ENCODE measurements at places on chromosomes 1 and 21. TPM values are rescaled to one million over a fixed set of nuclear protein-coding genes. Genes with fewer than 3 reads are reported as not detected.

- no peak for DNase-seq
- no peaks in the 10 kb centered on the region for H3K4me1 ChIP-seq
- H3K27ac ChIP-seq = no peak overlapping the region
- no peaks in the 10 kb centered on the region for H3K36me3 ChIP-seq
These were observed 11.9 kb downstream of the PKNOX1 start for GRCh38 chr21:42986125-42986783.

DNA sequence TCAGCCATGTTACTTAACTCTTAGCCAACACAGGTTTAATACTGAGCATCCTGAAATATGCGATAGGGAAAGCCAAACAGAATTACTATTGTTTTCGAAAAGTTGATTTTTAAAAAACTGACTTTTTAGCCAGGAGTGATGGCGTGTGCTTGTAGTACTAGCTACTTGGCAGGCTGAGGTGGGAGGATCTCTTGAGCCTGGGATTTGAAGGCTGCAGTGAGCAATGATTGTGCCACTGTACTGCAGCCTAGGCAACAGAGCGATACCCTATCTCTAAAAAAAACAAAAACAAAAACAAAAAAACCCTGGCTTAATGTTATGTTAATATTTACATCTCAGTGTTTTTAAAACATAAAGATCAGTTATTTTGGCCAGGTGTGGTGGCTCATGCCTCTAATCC, 16.7 kb downstream of the NMNAT1 start:
- no peaks in the 10 kb centered on the region for H3K36me3 ChIP-seq
- H3K4me3 ChIP-seq = no peak overlapping the region
- DNase-seq = peak; percentile 13
- no peaks in the 10 kb centered on the region for H3K27me3 ChIP-seq
- peaks cover 5% of the 10 kb centered on the region for H3K4me1 ChIP-seq

DNA sequence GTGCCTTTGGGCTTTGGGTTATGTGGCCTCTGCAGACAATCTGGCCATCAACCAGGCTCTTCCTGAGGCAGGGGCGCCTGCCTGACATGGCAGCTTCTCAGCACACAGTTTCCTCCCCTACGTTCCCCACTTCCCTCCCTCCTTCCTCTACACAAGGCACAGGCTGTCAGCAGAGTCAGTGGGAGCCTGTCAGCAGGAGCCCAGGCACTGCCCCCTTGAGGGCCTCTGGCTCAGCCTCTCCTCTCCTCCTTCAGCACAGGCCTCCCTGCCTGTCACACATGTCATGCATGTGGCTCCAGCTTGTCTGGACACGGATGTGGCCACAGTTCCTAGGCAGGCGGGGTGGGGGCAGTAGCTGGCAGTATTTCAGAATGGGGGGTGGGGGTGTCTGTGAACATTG, 52.2 kb upstream of the ARTN start:
- H3K4me1 ChIP-seq = peaks cover 44% of the 10 kb centered on the region
- H3K27me3 ChIP-seq = no peaks in the 10 kb centered on the region

DNA sequence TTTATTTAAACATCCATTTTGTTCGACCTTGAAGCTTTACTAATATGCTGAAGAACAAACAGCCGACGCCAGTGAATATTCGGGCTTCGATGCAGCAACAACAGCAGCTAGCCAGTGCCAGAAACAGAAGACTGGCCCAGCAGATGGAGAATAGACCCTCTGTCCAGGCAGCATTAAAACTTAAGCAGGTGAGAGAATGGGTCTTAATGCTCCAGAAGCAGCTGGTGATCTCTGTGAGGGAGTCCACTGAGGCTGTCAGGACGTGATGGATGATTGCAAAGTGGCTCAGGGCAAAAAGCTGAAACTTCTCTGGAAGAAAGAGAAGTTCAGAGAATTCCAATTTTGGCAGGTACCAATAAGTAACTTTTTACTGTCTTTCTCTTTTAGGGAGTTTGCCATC, 4.4 kb downstream of the CHTOP start:
- peaks cover 64% of the 10 kb centered on the region for H3K36me3 ChIP-seq
- H3K27me3 ChIP-seq = no peaks in the 10 kb centered on the region
- peaks cover 20% of the 10 kb centered on the region for H3K4me1 ChIP-seq
- no peak overlapping the region for H3K4me3 ChIP-seq

GRCh38 chr1:213008564-213008963, 7.1 kb downstream of the ANGEL2 start:
- no peak for DNase-seq
- no peak overlapping the region for H3K27ac ChIP-seq
- H3K36me3 ChIP-seq = peaks cover 24% of the 10 kb centered on the region

- no peaks in the 10 kb centered on the region for H3K36me3 ChIP-seq
- no peak overlapping the region for H3K27ac ChIP-seq
- no peak overlapping the region for H3K4me3 ChIP-seq
These were observed 21.9 kb downstream of the DPYD start for GRCh38 chr1:97898948-97899347.

- no peaks in the 10 kb centered on the region for H3K4me1 ChIP-seq
- no peak for DNase-seq
- H3K4me3 ChIP-seq = no peak overlapping the region
- no peak overlapping the region for H3K27ac ChIP-seq
These were observed 183.0 kb upstream of the RAB4A start for GRCh38 chr1:229087906-229088305.

- H3K27me3 ChIP-seq = no peaks in the 10 kb centered on the region
- H3K4me3 ChIP-seq = no peak overlapping the region
- H3K27ac ChIP-seq = no peak overlapping the region
These were observed 31.2 kb downstream of the TSEN15 start for GRCh38 chr1:184082541-184083415.

DNA sequence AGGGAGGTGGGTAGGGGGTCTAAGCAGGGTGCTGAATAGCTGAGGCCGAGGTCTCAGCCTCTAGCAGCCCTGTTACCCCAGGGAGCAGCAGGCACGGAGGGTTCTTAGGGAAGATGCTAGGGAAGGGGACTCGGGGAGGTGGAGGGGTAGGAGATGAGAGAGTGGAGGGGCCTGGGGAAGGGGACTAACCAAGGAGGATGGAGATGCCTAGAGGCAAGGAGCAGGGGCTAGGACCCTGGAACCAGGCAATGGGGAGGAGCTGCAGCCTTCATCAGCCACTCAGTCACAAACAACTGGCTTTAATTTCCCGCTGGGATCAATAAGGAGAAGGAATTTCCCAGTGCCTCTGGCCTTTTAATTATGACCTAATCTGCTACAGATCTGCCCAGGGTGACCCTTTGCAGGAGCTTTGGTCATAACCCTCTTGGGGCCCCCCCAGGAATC, 2.9 kb upstream of the CRABP2 start:
- H3K27ac ChIP-seq = no peak overlapping the region
- no peaks in the 10 kb centered on the region for H3K27me3 ChIP-seq
- H3K36me3 ChIP-seq = no peaks in the 10 kb centered on the region
- DNase-seq = no peak

GRCh38 chr1:177941976-177942375, 27.9 kb downstream of the SEC16B start:
- H3K27me3 ChIP-seq = no peaks in the 10 kb centered on the region
- no peak for DNase-seq
- H3K4me3 ChIP-seq = no peak overlapping the region
- no peaks in the 10 kb centered on the region for H3K36me3 ChIP-seq

GRCh38 chr1:87806379-87807094, 477.9 kb downstream of the LMO4 start:
- no peak overlapping the region for H3K27ac ChIP-seq
- no peaks in the 10 kb centered on the region for H3K27me3 ChIP-seq
- no peaks in the 10 kb centered on the region for H3K36me3 ChIP-seq
- peaks cover 3% of the 10 kb centered on the region for H3K4me1 ChIP-seq
- DNase-seq = peak; percentile 28

DNA sequence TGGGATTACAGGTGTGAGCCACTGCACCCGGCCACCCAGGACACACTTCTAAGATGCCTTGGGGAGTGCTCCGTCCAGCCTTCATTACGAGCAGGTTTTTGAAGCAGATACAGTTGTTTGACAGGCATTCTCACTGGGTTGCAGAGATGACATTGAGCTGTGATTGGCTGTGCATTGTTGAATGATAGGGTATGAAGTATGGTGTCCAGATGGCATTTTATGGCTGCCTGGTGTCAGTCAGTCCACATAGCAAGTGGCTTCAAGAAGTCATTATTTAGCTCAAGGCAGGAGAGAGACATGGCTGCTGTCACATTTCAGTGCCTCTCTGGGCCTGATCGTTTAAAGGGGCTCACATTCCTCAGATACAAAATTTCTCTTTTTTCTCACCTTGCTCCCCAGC, 14.8 kb upstream of the PADI2 start:
- H3K4me1 ChIP-seq = no peaks in the 10 kb centered on the region
- no peak overlapping the region for H3K27ac ChIP-seq

DNA sequence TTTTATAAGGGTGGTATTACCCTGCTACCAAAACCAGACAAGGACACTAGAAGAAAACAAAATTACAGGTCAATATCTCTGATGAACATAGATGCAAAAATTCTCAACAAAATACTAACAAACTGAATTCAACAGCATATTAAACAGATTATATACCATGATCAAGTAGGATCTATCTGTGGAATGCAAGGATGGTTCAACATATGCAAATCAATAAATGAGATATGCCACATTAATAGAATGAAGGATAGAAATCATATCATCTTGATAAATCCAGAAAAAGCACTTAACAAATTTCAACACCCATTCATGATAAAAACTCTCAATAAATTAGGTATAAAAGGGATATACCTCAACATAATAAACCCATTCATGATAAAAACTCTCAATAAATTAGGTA, 24.3 kb upstream of the MYBPHL start:
- H3K36me3 ChIP-seq = peaks cover 49% of the 10 kb centered on the region
- no peaks in the 10 kb centered on the region for H3K4me1 ChIP-seq
- no peak overlapping the region for H3K27ac ChIP-seq
- H3K27me3 ChIP-seq = no peaks in the 10 kb centered on the region
- no peak for DNase-seq

DNA sequence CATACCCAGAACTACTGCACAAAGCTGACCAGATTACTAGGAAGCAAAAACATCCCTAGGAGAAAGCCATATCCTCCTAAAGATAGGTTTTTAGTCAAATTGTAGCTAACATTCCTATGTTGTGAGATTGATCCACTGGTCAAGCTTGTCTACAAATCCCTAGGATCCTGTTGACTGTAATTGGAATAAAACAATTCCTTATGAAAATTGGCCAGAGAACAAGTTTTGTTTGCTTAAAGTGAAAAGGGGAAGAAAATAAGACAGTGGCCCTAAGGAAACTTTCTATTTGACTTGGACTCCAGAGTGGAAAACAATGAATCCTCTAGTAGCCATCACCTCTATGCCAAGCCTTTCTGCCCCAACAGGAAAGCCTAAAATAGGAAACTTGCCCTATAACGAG, 645.2 kb upstream of the USP24 start:
- no peaks in the 10 kb centered on the region for H3K27me3 ChIP-seq
- no peak overlapping the region for H3K27ac ChIP-seq
- H3K36me3 ChIP-seq = no peaks in the 10 kb centered on the region
- no peak overlapping the region for H3K4me3 ChIP-seq
- DNase-seq = no peak

DNA sequence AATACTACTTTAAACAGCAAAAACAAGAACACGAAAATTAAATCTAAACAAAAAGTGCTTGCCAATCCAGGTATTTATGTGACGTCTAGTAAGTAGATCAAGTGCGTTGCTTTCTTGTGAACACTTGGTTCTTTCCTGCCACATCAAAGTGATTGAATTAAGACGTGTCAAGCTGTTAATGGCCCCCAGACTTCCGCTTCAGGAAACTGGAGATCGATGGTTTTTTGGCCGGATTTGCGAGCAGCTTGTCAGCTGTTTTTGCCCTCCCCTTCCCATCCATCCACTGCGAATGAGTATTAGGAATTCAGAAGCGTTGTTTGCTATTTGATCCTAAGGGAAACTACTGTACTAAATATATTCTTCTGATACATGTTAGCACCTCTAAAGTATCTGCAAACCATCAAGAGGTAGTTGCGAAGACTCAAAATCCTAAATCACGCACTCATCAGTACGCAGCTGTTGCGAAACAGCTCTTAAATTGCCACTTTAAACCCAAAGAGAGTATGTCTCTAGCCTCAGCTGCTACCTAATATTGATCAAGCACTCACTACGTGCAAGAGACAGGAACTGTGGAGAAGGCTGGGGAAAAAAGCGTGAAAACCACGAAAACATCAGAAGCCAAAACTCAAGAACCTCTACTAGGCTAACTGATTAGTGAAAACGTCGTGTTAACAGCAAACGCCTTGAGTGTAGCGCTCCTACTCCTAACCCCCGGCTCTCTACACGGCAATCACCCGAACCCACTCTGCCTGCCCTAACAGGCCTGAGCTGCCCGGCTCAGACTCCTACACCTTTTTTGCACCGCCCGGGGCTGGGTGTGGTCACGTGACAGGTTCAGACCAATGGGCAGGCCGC, 473 bp upstream of the BRDT start:
- no peaks in the 10 kb centered on the region for H3K27me3 ChIP-seq
- H3K36me3 ChIP-seq = no peaks in the 10 kb centered on the region
- H3K27ac ChIP-seq = no peak overlapping the region
- H3K4me3 ChIP-seq = no peak overlapping the region
- H3K4me1 ChIP-seq = no peaks in the 10 kb centered on the region
- DNase-seq = no peak

DNA sequence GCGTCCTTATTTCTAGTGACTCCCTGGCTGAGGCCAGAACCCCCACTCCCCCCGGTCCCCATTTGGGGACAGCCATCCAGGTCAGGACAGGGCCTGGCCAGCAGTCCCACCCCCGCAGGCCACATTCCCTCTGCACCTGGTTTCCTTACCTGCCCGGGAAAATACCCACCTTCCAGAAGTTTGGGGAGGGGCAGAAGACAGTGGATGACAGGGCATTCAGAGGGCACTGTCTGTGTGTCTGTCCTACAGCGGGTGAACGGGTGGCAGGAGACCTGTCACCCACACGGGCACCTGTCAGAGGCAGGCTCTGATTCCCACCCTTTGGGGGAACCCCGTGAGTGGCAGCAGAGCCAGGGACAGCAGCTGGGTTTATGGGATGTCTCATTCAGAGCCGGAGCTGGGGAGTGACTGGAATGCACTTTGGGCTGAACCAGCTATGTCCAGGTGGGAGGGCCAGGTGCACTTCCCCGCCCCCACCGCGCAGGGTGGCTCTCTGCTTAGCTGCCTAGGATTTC, 2.0 kb downstream of the ARHGEF16 start:
- no peak overlapping the region for H3K27ac ChIP-seq
- no peak for DNase-seq
- H3K4me1 ChIP-seq = no peaks in the 10 kb centered on the region
- H3K4me3 ChIP-seq = no peak overlapping the region
- no peaks in the 10 kb centered on the region for H3K36me3 ChIP-seq

- no peak overlapping the region for H3K4me3 ChIP-seq
- no peak for DNase-seq
- H3K36me3 ChIP-seq = no peaks in the 10 kb centered on the region
- no peaks in the 10 kb centered on the region for H3K27me3 ChIP-seq
- peaks cover 8% of the 10 kb centered on the region for H3K4me1 ChIP-seq
- no peak overlapping the region for H3K27ac ChIP-seq
These were observed 21.1 kb upstream of the ATP1A1 start for GRCh38 chr1:116351914-116352313.

The CCDC17 gene
- 2.9 TPM for total RNA-seq

The ERI3 gene
- 92.1 TPM for total RNA-seq

The BCAN gene
- 1.2 TPM for total RNA-seq

The ARHGEF10L gene
- total RNA-seq = 55.4 TPM

The FCRL6 gene
- not detected for total RNA-seq

The DCDC2B gene
- not detected for total RNA-seq

The ILDR2 gene
- 12.3 TPM for total RNA-seq

The CATSPER4 gene
- 0.42 TPM for total RNA-seq

The HSD3B1 gene
- 0.27 TPM for total RNA-seq

Data from cardiac muscle cell (in vitro differentiated cells and primary cell).